Tongue (tissue), 3 donors: ENCODE measurements at places on chromosomes 7 and 10. TPM values are rescaled to one million over a fixed set of nuclear protein-coding genes. Genes with fewer than 3 reads are reported as not detected.

DNA sequence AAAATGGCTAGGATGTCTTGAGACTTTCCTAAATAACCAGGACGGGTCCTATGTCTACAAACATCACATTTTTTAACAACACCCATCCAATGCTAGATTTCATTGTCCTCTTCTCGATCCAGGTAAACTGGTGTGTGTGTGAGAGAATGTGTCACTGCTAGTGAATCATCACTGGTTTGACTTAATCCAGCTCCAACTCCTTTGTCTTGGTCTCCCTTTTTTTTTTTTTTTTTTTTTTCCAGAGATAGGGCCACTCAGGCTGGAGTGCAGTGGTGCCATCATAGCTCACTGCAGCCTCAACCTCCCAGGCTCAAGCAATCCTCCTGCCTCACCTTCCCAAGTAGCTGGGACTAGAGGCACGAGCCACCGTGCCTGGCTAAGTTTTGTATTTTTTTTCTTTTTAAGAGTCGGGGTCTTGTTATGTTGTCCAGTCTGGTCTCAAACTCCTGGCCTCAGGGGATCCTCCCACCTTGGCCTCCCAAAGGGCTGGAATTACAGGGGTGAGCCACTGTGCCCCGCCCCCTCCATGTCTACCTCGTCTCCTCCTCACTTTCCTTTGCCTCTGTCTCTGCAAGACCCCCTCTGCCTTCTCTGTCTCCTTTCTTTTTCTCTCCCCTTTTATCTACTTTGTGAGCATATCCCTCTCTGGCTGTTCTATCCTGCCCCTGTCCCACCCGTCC, 2.2 kb upstream of the UFSP1 start:
- DNase-seq, result no peak

DNA sequence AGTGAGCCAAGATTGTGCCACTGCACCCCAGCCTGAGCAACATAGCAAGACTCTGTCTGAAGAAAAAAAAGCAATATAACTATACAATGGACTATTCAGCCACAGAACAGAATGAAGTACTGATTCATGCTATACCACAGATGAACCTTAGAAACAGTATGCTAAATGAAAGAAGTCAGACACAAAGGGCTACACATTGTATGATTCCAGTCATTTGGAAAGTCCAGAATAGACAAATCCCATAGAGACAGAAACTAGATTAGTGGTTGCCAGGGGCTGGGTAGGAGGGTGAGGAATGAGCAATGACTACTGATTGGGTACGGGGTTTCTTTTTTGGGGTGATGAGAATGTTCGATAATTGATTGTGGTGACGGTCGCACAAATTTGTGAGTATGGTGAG, 9.6 kb upstream of the CFAP70 start:
- DNase-seq, result peak; percentile 5

GRCh38 chr7:2404714-2405119, 1.3 kb downstream of the CHST12 start:
- no peak for DNase-seq

Gene SPRN
- total RNA-seq, result 0.82 TPM

DNA sequence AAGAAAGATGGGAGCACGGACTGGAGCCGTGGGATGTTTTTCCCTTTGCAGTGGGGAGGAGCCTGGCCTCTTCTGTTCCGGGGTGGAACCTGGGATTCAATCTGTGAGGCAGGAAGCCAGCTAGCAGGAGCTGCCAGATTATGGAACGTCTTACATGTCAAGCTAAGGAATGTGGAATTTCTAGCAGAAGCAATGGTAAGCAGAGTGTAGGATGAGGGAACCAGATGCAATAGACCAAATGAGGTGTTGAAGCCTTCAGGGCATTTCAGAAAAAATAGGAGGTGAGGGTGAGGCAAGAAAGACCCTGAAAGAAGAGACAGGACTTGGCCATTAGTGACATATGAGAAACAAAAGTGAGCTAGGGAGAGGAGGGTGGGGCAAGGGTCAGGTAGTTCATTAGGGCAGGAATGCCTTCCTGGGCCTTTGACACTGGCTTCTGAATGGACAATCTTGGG, 105.5 kb downstream of the CHN2 start:
- no peak for DNase-seq

- no peak for DNase-seq
Measured at GRCh38 chr10:104608091-104608828, 32.8 kb upstream of the SORCS3 start.

- no peak for DNase-seq
Measured at GRCh38 chr7:2583798-2584580, 25.2 kb downstream of the IQCE start.

Gene IKZF1
- 6.1 TPM for total RNA-seq

GRCh38 chr10:86632009-86632800, 22.1 kb upstream of the OPN4 start:
- DNase-seq, result peak; percentile 69

- no peak for DNase-seq
Measured at GRCh38 chr7:66847879-66848790, 72.9 kb upstream of the TMEM248 start.

GRCh38 chr7:946256-946996, 8.1 kb downstream of the ADAP1 start:
- DNase-seq, result no peak

DNA sequence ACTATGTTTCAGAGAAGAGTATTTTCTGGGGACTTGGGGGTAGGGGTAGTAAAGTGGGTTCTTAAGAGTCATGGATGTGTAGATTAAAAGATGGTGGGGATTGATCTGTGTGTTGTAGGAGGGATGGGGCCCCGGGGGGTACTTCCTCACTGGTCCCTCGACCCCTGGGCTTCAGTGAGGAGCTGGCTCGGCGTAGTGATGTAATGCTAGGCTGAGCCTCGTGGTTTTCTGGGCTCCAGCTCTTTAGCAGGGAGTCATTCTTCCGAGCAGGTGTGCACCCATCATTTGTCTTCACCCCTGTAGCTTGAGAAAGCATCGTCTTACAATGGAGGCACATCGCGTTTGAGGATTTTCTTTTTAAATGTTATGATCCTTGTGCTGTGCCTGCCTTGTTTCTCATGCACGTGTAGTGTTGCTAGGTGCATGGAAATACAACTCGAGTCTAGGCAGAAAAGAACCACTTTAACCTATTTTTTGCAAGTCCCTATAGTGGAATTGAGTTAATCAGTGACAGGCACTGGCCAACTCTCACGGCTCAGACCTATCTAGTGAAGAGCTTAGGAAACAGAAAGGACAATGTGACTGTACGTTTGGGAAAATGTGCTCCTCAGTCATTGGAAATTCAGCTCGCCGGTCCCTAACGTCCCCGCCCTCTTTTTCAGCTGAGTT, 106.1 kb upstream of the BTBD16 start:
- peak; percentile 39 for DNase-seq

Gene NUTM2B
- total RNA-seq, result 0.10 TPM

Gene EGR2
- 1.6 TPM for total RNA-seq

GRCh38 chr7:68964060-68964459, 634.2 kb upstream of the AUTS2 start:
- no peak for DNase-seq

- DNase-seq, result peak; percentile 18
Measured at GRCh38 chr7:26321435-26321834, 29.8 kb downstream of the SNX10 start.

Gene DKK1
- 0.51 TPM for total RNA-seq

DNA sequence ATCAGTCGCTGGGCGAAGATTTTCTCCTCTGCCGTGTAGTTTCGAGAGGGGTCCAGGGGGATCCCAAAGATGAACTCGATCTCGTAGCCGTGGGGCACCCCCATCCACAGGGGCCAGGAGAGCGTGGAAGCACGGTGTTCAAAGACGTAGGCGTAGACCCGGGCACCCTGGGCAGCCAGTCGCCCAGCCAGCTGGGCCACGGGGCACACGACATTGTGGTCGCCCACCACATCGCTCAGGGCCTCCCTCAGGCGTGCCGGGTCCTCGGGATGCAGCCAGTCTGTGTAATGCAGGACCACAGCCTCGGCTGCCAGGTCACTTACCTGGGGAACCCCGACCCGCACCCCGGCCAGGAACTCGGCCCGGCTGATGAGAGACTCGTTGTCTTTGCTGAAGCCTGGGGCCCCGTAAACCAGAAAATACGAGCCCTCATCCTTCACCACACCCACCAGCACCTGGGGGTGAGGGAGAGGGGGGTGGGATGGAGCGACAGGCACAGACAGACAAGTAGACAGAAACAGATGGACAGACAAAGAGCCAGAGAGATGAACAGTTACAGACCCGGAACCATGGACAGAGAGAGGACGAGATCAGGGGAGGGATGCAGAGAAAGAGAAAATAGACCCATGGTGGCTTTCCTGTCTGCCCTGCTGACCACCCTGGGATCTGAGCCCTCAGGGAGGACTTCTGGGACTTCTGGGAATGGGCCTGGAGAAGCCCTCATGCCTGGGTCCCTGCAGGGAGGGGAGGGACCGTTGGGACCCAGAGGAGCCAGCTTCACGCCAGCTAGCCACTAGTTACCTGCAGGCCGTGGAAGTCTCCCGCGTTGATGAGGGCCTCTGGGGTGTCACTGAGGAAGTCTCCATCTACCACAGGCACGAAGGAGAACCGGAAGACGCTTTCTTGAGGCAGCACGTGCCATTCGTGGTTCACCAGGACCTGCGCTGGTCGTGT, 3.0 kb downstream of the ACHE start:
- DNase-seq, result no peak

DNA sequence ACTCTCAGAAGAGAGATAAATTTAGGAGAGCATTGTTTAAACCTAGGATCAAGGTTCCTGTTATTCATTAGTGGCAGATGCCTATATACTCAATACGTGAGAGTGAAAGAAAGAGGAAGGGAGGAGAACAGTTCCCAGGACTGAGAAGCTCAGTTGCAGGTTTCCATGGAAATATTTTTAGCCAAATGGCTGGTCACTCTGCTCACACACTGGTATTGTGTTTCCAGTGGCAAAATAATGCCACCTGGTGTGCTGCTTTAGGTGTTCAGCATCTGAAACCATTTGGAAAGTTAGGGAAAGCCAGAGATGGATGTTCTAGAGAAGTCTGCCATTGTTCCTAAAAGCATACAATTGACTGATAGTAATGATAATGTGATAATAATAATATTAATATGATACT, 827.7 kb downstream of the SORCS3 start:
- no peak for DNase-seq

DNA sequence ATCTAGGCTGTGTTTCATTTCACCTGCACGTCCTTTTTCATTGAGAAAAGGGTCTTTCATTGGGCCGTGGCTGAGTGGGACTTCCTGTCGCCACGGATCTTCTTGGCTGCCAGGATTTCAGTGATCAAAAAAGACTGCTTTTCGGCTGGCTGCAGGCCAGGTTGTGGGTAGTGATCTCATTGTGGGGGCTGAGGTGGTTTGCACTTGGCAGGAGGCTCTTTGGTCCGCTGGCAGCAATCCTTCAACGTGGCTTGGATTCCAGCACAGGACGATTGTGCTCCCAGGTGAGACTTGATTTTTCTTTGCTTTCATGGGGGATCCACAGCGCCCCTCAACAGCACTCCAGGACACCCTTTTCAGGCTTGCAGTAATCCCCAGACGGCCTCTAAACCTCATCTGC, 29.0 kb upstream of the ZNF273 start:
- DNase-seq, result no peak

- DNase-seq, result no peak
Measured at GRCh38 chr7:139699640-139700504, 77.9 kb downstream of the HIPK2 start.

DNA sequence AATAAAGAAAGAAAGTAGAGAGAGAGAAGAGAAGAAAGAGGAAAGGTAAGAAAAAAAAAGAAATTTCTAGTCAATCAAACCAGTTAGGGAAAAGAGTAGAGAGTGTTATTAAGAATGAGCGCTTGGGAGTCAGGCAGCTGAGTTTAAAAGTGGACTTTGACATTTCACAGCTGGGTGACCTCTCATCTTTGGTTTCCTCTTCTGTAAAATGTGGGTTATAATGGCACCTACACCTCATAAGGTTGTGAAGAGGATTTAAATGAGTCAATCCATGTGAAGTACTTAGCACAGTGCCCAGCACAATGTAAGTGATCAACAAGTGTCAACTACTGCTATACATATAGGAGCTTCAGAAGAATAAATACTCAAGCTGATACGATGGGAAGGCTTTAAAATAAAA, 12.2 kb downstream of the HOXA1 start:
- no peak for DNase-seq
